NCI-H2171 treated with DMSO at 0.1 percent for 48 hours (cell line): ENCODE measurements at places on chromosomes 2 and 18.
A peak's percentile ranks its signal among the peaks of the same experiment; 100 is the strongest.

DNA sequence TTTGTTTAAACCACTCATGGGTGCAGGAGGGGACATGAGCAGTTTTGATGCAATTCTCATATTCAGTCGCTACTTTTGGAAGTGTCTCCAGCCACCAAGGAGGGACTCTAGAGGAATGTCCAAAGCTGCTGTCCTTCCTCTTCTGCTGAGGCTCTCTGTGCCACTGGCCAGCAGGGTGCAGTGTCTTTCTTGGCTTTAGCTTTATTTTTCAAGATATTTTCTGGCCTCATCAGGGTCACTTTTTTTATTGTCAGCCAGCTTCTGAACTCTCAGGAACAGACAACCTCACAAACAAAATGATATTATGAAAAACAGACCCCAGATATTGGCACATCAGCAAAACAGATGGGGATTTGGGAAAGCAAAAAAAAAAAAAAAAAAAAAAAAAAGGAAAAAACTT, 289.3 kb upstream of the ZSWIM2 start:
- DNase-seq, result no peak

GRCh38 chr2:44974064-44974715, 32.7 kb downstream of the SIX3 start:
- DNase-seq, result peak; percentile 43

- no peak for DNase-seq
Observed at GRCh38 chr2:191500566-191500883, 177.4 kb upstream of the NABP1 start.

DNA sequence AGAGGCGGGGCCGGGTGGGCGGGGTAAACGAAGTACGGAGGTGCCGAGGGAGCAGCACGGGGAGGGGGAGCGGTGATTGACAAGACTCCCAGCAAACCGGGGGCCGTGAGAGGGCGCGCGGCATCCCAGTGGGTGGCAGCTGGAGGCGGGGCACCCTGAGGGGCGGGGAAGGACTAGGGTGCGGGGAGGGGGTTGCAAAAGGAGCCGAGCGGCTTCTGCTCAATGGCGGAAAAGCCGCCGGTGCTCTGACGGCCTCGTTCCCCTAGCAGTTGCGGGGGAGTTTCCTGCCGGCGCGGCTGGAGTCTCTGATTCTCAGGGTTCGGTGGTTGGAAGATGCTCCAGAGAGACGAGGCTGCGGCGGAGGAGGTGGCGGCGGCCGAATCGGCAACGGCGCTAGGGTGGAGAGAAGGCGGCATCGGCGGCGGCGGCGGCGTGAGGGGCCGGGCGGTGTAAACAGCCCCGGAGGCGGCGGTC, at the start of gene PPM1B:
Gene PPM1B (plus strand): TSS at position 195 of the 474 bp plus-strand sequence. CDS start 32,325 bp downstream, outside the sequence.
- no peak for DNase-seq
